ENCODE measurements at places on chromosomes 5 and 9.

DNA sequence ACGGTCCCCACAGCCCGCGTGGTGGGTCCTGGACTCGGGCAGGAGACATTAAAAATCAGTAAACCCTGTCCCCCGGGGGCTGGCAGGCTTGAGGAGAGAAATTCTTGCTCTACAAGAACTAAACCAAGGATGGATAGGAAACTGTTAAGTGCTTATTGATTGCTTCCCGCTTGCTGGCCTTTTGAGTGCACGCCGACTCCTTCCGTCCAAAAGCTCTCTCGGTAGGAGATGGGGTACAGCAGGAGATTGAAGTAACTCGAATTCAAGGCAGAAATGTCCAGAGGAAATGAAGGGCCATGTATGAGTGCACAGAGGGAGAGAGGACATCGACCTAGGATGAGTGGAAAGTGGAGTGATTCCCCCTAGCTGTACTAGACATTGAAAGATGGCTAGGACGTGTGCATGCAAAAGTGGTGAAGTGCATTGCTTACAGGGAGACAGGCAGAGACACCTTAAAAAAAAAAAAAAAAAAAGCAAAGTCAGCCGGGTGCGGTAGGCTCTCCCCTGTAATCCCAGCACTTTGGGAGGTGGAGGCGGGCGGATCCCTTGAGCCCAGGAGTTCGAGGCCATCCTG, 923 bp downstream of the RECK start:
- no peak for DNase-seq

GRCh38 chr5:145838276-145838675, 3.1 kb upstream of the PRELID2 start:
- DNase-seq = no peak

DNA sequence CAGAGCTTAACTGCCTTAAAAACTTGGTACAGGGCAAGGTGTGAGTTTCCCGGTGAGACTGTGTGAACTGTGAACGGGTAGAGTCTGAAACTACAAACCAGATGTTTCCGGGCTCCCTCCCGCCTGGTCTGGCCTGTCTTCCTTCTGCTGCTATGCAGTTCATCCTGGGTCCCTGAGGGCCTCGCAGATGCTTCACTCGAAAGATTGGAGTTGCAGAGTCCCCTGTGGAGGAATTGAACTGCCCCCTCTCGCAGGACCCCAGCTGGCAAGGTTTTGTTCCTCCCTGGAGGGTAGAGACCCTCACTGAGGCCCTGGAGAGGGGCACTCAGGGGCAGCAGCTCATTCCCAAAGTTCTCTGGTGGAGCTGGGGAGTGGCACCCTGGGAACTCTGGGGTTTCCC, 533 bp downstream of the DCANP1 start:
- no peak for DNase-seq

DNA sequence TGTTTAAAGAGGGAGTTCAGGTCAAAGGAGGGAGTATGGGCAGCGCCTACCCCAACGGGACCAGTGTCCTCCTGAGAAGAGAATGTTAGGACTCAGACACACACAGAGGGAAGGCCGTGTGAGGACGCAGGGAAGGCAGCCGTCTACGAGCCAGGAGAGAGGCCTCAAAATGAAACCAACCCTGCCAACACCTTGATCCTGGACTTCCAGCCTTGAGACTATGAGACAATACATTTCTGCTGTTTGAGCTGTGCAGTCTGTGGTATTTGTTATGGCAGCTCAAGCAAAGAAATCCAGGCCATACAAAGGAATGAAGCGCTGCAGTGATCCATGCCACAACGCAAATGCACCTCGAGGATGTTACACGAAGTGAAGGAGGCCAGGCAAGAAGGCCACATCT, 97.9 kb downstream of the COL23A1 start:
- no peak for DNase-seq

DNA sequence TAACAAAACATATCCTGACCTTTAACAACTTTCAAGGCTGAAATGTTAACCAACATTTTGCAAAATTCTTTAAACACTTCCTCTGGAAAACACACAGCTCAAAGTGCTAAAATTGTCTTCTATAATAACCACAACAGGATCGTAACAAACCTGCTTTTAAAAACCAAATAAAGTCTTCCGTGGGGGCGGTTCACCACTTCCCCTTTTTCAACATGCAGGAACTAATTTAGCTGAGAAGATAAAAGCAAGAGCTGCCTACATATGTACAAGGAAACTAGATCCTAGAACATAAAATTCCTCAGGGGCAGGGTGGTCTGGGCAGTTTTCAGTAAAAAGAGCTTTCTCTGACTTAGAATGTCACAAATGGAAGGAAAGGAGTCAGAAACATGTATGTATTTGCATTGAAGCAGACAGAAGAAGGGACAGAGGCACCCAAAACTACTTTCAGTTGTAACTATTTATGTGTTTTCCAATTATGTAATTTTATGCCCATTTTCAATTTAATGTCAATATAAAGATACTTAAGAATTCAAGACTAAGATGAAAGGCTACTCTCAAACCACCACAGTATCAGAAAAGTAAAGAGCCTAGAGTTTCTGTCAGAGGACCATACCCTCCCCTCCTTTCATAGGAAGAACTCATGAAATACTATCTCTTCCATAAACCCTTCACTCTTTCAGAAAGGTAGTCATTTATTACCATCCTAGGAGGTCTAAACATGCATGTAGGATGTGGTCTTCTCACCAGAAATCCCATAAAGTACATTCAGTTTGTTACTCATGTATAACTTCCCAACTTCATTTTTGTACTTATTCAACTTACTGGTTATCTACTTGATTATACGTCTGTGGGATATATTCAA, 185.9 kb upstream of the RASA1 start:
- DNase-seq = no peak

GRCh38 chr5:62578540-62578939, at the start of gene LRRC70:
Gene LRRC70, plus strand, starts transcription at chr5:62578819. Its CDS starts 620 bp downstream, at chr5:62579439.
- DNase-seq = no peak
